ENCODE measurements at places on chromosomes 13 and 19. TPM values are rescaled to one million over a fixed set of nuclear protein-coding genes. Genes with fewer than 3 reads are reported as not detected.

DNA sequence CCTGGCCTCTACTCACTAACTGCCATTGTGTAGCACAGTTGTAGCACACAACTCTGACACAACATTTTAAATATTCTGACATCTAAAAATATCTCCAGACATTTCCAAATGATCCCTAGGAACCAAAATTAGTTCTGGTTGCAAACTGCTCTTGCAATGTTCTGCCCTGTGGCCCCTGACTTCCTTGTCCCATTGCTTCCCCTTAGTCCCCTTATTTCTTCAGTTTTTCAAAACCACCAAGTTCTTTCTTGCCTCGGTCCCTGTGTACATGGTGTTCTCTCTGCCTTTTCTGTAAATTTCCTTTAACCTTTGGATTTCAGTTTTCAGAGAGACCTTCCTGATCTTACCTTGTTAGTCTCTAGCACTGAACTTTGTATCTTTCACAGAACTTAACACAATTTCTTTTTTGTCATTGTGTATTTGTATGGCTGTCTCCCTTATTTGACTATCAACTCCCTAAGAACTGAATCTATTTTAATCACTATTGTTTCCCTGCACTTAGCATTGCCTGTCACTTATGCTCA, 87.6 kb upstream of the MLNR start:
- DNase-seq, result no peak

DNA sequence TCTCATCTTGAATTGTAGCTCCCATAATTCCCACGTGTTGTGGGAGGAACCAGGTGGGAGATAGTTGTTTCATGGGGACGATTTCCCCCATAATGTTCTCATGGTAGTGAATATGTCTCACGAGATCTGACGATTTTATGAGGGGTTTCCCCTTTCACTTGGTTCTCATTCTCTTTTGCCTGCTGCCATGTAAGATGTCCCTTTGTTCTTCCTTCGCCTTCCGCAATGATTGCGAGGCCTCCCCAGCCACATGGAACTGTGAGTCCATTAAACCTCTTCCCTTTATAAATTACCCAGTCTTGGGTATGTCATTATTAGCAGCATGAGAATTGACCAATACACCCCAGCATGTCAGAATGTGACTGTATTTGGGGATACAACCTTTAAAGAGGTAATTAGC, 3.9 kb upstream of the FPR1 start:
- DNase-seq, result no peak

The PEG3 gene
- polyA plus RNA-seq, result 0.81 TPM

GRCh38 chr19:12623361-12624031, 12.8 kb downstream of the ZNF791 start:
- DNase-seq, result no peak

The HPN gene
- polyA plus RNA-seq, result 1.6 TPM

DNA sequence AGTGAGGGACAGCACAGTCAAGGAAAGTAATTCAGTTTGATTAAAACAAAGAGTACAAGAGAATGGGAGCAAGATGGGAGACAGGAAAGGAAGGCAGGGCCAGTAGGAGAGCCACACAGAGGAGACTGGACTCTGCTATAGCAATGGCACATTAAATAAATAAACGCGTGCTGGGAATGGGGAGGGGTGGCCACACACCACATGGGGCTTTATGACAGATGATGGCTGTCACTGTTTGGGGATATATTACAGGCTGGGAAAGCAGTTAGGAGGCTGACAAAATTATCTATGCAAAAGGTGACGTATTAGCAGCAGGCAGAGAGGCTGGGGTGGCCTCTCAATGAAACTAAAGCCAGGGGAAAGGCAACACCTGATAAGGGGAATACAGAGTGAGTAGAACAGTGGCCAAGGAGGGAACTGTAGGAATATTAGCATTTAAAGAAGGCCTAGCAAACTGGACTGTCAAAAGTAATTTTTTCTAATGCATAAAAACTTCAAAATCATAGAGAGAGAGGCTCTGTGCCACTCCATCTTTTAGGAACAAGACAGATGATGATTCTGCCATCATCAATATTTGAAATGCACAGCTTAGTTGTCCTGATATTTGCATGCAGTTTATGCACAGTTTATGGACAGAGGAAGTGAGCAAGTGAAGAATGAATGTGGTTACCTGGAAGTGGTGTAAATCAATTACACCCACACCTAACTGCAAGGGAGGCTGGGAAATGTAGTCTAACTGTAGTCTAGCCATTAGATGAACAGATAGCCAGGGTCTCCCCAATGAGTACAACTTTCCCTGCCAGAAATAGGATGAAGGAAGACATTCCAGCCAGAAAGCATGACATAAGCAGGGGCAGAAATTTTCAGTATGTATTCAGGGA, 346.5 kb downstream of the FOXO1 start:
- no peak for DNase-seq

DNA sequence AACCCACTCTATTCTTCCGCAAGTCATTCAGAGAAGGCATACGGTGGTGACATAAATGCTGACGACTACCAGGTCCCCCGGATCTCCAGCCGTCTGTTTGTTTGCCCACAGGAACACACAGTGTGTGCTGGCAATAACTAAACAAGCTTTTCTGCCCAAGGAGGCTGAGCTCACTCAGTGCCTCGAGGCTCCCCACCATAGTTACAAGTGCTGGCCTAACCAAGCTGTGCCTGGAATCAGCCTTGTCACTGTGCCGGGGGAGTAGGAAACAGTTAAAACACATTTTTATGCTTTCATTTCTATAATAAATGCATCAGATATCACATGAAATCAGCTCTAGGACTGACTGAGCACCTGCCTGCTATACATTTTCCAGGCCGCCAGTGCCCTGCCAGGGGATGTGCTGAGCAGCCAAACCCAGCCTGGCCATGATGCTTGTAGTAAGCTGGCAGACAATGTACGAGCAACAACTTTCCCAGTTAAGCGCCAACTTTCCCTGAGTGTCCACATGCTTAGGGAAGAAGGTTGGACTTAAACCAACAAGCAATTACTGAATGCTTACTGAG, 28.1 kb downstream of the BRD4 start:
- no peak for DNase-seq

GRCh38 chr19:48598996-48599700, 7.4 kb upstream of the SPACA4 start:
- DNase-seq, result no peak

DNA sequence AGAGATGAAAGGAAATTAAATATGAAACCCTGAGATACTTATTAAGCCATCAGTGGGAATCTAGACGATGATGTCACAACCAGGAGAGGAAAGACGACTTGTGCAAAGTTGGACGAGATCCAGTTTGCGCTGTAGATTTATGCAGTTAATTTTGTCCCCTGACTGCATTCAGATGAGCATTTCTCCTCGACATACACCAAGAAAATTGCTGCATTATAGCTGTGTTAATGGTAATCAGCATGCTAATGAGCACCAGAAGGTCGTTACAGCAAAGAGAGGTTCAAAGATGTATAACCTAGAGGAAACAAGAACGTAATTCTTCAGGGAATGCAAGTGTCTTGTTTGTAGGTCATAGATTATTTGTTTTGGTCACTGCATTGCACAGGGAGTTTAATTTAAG, 371.7 kb downstream of the RBM26 start:
- no peak for DNase-seq

The CPB2 gene
- not detected for polyA plus RNA-seq

GRCh38 chr13:48304143-48304876, 759 bp downstream of the RB1 start:
- peak; percentile 57 for DNase-seq

DNA sequence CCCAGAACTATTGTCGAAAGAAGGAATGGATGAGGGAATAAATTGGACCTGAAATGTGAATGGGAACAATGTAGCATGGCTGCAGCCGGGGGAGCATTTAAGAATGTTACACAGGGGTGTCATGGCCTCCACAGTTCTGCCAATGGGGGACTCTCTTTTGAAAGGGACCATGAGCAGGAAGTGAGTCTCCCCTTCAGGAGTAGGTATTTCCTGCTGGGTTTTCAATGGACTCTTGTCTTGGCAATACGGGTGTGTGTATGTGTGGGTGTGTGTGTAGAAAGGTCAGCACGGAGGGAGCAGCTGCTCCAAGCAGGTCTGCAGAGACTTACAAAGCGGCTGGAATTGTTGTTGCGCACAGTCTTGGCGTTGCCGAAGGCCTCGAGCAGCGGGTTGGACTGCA, 24.4 kb downstream of the MYO1F start:
- DNase-seq, result no peak

GRCh38 chr13:24215732-24216131, 55.2 kb downstream of the SPATA13 start:
- DNase-seq, result no peak

DNA sequence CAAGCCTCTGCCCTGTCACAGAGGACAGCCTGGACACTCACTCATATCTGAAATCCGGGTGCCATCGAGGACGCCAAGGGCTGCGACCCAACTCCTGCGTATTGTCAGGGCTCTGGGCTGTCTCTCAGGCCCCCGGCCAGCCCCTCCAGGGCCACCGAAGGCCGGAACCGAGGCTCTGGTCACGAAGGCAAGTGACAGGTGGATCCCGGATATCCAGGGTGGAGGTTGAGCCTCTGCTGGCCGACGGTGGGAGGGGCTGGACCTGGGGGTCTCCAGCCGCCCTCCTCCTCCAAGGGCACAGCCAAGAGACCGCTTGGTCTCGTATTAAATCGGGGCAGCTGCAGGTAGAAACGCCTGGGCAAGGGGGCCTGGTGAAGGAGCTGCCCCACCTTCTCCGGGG, 5.4 kb downstream of the RNF126 start:
- no peak for DNase-seq

GRCh38 chr19:58355908-58356765, 2.8 kb upstream of the A1BG start:
- no peak for DNase-seq

DNA sequence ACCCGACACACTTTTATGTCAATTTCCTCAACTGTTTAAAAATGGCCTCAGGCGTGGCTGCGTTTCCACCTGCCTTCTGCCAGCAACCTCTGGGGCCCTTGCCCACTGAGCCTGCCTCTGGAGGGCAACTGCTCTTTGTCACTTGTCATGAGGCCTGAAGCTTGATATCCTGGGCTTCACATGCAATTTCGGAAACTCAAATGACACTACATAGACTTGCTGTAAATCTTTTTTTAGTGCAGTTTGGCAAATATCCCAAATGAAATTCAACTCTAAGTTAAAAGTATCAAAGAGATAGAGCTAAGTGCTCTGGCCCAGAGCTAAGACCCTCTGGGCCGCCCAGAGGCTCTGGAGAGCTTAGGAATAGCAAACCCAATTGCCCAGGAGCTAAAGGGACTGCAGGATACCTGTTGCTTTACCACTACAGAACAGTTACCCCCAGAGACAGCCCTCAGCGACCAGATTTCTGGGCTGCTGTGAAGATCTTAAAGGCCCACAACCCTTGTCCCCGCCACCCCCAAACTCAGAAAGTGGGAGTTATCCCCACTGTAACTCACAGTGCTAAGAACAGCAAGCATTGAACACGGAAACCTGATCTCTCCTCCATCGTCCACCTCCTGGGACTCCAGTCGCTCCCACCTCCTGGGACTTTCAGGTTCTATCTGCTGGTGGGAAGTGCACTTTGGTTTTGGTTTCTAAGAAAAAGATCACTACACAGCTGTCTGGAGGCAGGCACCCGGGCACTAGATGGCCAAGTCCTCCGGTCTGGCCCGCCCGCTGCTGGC, 19.4 kb downstream of the GJA3 start:
- DNase-seq, result no peak

DNA sequence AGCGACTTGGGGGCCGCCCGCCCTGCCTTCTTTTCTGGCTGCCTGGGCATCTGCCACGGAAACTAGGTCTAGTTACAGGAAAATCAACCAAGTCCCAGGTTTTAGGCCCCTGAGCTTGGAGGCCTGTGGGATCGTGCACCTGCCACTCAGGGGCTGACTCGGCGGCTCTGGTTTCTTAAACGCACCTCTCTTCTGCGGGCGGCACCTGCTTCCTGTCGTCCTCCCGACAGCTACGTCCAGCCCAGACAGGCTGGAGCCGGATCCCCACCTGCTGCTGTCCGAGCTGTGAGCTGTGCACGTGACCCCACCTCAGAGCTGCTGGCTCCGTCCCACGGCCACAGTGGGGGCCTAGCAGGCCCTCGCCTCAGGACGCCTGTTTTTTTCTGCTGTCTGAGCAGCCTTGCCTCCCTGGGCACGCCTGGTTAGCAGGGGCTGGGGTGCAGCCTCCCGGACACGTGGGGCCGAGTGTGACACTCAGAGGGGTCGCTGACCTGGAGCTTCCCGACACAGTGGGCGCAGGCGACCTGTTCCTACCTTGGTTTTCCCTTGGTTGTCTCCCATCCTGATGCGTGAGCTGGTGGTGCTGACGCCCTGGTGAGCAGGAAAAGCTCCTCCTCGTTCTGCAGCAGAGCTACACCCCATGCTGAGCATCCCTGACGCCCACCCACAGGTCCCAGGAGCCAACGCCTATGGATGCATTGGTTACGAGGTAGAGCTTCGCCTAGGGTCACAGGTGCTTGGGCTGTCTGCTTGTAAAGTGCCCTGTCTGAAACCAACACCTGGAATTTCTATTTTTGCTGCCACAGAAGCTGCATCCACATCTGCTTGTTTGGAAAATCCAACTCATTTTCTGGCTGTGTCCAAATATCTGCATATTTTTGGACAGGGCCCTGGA, 17.5 kb downstream of the TMEM255B start:
- DNase-seq, result no peak

The CGB3 gene
- not detected for polyA plus RNA-seq

The TLE6 gene
- 2.2 TPM for polyA plus RNA-seq

Data from psoas muscle (tissue), 8 donors.